ENCODE measurements at places on chromosomes 1 and 21.

DNA sequence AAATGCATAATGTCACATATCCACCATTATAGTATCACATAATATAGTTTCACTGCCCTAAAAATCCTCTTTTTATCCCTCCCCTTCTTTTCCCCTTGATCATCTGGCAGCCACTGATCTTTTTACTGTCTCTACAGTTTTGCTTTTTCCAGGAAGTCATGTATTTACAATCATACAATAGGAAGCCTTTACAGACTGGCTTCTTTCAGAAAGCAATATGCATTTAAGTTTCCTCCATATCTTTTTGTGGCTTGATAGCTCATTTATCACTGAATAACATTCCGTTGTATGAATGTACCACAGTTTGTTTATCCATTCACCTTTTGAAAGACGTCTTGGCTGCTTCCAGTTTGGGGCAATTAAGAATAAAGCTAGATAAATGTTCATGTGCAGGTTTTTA, 14.3 kb upstream of the WDTC1 start:
- DNase-seq, result no peak

DNA sequence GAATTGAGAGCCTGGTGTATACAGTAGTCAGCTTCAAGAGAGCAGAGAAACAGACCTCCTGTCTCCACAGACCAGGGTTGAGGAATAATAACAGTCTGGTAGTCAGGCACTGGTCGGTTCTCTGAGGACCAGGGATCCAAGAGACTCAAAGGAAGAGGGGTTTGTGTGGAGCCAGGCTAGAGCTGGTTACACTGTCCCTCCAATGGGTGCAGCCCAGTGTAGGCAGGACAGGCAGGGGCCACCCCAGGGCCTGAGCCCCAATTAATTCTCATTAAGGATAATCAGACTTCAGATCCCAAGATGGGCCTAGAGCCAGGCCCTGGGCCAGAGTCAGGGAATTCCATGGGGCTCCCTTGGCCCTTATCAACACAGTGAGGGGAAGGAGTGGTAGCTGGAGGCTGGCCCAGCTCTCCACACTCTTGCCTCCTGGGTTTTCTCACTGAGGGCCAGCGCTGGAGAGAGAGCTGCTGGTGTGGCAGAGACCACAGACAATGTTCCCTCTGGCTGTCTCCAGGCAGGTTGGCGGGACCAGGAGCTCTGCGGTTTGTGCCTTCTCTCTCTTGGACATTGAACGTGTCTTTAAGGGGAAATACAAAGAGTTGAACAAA, 9.1 kb downstream of the SEMA4A start:
- DNase-seq, result no peak

DNA sequence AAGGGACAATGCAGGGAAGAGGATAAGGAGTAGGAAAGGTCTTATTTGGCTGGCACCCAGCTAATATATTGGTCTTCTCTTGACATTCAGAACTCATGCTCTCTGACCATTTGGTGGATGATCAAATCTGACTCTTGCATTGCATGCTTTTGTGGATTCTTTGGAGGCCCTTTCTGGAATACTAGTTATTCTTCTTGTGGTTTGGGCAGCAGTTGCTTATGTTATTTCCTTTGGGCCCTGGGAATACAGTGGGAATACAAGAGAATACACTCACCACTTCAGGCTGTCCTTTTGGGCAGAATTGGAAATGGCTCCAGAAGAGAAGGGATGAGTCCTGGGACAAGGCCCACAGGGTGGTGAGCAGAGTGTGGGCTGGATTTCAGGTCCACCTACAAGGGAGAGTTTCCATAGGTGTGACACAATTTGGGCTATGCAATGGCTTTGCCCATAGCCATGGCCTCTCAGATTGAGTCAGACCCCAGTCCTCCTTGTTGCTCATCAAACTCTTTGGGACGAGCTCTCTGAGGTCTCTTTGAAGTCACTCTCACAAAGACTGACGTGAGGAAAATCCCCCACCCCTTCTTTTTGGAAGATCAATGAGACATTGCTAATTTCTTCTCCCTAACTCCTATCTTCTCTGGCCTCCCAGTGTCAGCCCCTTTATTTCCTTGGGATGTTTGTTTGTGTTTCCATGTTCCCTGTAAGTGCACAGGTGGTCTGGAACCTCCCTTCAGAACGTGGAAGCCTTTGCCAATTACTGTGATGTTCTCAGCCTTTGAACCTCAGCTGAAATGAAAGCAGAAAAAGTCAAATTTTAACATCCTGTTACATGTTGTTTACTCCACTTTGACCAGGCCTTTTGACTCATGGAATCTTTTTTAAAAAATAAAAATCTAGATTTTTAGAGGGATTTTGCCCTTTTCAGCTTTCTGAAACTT, 19.4 kb downstream of the HSD11B1 start:
- peak; percentile 13 for DNase-seq

GRCh38 chr1:31523769-31524168, 52.5 kb upstream of the TINAGL1 start:
- DNase-seq, result no peak

DNA sequence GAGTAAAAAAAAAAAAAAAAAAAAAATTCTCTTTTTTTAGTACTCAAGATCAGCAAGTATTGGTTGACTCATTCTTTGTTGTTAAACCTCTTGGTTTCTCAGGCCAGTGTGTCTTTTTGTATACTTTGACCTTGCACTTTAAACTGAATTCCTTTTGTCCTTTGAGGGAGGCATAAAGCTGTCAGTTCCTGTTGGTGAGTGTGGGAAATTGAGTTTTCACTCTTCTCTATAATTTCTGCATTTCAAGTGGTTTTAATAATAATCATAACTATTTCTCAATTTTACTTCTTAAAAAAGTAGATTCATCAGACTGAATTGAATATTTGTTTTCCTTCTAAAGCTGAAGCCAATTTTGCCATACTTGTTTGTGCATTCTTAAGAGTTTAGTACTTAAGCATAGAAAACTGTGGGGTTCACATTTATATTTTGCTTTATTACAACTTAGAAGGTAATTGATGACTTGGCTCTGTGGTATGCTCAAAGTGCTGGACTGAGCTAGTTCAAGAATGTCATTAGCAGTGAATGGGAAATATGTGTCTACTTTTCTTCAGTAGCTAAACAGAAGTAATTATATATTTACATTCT, 43.4 kb downstream of the ITSN1 start:
- no peak for DNase-seq

All from activated CD4-positive, alpha-beta T cell treated with anti-CD3 and anti-CD28 coated beads for 4 hours (primary cell).